Right cardiac atrium (tissue), 5 donors: ENCODE measurements at places on chromosomes 11 and 22. TPM values are rescaled to one million over a fixed set of nuclear protein-coding genes. Genes with fewer than 3 reads are reported as not detected.

The C11orf86 gene
- not detected for total RNA-seq

The PHLDA2 gene
- not detected for total RNA-seq

The PYGM gene
- 55.6 TPM for total RNA-seq

The THYN1 gene
- 42.0 TPM for total RNA-seq

The TBX1 gene
- total RNA-seq = 0.60 TPM

The OR51I1 gene
- total RNA-seq = not detected

The FGF3 gene
- not detected for total RNA-seq

The ZDHHC24 gene
- 7.8 TPM for total RNA-seq

The OR4S1 gene
- not detected for total RNA-seq

The LIF gene
- 0.26 TPM for total RNA-seq

The P4HA3 gene
- total RNA-seq = 0.72 TPM

The CSNK2A3 gene
- 1.4 TPM for total RNA-seq

The WBP2NL gene
- total RNA-seq = 0.51 TPM

The KRTAP5-7 gene
- total RNA-seq = not detected

The XBP1 gene
- 83.9 TPM for total RNA-seq

The CD3D gene
- 1.2 TPM for total RNA-seq

The F2 gene
- total RNA-seq = not detected

The LGR4 gene
- total RNA-seq = 41.0 TPM

The UPK2 gene
- total RNA-seq = not detected

The GAL3ST3 gene
- total RNA-seq = 13.6 TPM

The NNMT gene
- 65.7 TPM for total RNA-seq

The SLC22A6 gene
- total RNA-seq = not detected

The ZDHHC13 gene
- 11.9 TPM for total RNA-seq

The RASL10A gene
- total RNA-seq = 1.4 TPM

The DNAJB7 gene
- not detected for total RNA-seq

The SLC5A1 gene
- 98.2 TPM for total RNA-seq

The KRTAP5-11 gene
- total RNA-seq = not detected

The OR5AN1 gene
- not detected for total RNA-seq

The PLAAT2 gene
- not detected for total RNA-seq

The MLC1 gene
- total RNA-seq = not detected

The IGSF22 gene
- total RNA-seq = 1.3 TPM

The FOSL1 gene
- 0.97 TPM for total RNA-seq

The MS4A4E gene
- 1.4 TPM for total RNA-seq

The TRMU gene
- 33.9 TPM for total RNA-seq
